Vagina (tissue), 2 donors: ENCODE measurements at places on chromosomes 5 and 9.

DNA sequence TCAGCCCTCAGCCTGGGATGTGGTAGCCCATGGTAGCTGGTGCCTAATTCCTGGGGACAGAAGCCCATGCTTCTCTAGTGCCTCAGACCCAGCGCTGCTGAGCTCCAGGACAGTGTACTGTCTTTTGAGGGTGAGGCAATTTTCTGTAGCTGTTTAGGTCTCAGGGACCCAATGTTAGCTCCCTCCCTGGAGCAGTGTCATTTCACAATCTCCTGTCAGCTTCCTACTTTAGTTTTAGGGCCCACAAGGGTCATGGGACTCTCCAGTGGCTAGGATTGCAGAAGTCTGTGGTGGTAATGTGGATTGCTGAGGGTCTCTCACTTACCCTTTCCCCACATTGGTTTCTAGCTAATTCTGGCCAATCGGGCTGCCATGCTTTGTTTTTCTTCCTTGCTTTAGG, 67.7 kb upstream of the CCL21 start:
- DNase-seq = no peak

DNA sequence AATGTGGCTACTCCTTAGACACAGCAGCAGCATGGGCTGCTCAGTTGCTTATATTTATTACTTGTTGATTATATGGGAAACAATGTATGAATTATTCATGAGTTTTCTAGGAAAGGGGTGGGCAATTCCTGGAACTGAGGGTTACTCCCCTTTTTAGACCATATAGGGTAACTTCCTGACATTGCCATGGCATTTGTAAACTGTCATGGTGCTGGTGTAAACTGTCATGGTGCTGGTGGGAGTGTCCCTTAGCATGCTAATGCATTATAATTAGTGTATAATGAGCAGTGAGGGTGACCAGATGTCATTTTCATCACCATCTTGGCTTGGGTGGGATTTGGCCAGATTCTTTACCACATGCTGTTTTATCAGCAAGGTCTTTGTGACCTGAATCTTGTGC, 734.6 kb upstream of the PTPRD start:
- DNase-seq = no peak

DNA sequence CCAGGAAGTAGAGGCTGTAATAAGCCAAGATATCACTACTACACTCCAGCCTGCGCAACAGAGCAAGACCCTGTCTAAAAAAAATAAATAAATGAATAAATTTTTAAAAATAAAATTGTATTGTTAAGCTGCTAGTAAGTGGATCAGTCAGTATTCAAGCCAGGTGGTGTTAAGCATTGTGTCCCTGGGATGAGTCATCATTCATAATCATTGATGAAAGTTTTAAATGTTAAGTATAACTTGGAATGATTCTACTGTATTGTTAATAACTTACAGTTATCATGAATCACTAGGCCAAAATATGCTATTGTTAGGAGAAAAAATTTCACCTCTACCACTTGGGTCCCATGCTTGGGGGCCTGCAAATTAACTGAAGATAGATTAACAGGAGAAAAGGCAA, 38.2 kb downstream of the MED10 start:
- no peak for DNase-seq

DNA sequence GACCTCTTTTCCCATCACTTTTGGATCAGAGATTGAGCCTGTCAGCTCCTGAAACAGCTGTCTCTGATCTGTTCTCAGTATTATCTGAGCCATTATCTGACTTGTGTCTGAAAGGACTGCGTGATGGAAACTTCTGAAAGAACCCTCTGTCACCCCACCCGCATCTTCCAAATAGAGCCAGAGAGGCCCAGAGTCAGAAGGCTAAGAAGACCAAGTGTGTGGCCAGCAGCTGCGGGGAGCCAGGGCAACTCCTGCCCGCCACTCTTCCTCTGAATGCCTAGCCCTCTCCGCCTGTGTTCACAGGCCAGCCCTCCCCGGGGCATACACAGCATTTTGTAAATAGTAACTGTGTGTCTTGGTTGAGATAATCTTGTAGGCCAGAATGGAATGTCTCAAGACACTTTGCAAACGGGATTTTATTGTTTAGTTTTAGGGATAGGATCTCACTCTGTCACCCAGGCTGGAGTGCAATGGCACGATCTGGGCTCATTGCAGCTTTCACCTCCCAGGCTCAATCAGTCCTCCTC, 92.7 kb downstream of the AOPEP start:
- no peak for DNase-seq

- no peak for DNase-seq
These were observed 340.3 kb upstream of the CD180 start for GRCh38 chr5:67536866-67537265.

DNA sequence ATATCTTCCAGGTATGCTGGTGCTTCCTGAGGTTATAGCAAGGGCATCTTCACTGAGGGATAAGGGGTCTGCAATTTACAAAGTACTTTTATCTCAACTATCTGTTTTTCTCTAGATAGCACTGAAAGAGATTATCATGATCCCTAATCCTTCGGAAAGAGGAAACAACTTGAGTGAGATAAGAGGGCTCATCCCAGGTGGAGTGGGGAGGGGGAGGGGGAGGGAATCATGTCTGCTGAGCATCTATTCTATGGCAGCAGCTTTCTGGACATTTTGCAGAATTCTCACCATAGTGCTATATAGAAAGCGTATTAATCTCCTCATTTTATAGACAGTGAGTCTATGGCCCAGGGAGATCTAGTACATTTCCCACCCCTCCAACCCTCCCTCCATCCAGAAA, 5.9 kb downstream of the TNFSF15 start:
- DNase-seq = no peak
